ENCODE measurements at places on chromosomes 7 and 10. TPM values are rescaled to one million over a fixed set of nuclear protein-coding genes. Genes with fewer than 3 reads are reported as not detected.
A peak's percentile ranks its signal among the peaks of the same experiment; 100 is the strongest.

- no peak for DNase-seq
These were observed 131.3 kb downstream of the WDR11 start for GRCh38 chr10:120982507-120982906.

DNA sequence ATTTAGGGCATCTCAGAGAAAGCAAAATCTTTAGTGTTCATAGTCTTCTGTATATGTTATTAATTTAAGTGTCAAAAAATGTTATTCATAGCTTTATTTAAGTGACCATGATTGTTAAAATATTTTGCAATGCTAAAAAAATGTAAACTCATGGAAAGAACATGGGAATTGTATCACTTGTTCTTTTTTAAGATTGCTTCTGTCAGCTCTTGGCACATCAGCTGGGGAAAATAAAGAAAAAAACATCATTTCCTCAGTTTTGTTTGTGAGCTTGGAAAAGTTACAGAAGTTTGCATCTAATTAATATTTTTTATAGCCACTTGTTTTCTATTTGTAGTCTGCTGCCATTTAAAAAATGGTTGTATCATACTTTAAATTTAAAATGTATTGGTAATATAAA, 285.9 kb upstream of the CSTF2T start:
- no peak for DNase-seq

DNA sequence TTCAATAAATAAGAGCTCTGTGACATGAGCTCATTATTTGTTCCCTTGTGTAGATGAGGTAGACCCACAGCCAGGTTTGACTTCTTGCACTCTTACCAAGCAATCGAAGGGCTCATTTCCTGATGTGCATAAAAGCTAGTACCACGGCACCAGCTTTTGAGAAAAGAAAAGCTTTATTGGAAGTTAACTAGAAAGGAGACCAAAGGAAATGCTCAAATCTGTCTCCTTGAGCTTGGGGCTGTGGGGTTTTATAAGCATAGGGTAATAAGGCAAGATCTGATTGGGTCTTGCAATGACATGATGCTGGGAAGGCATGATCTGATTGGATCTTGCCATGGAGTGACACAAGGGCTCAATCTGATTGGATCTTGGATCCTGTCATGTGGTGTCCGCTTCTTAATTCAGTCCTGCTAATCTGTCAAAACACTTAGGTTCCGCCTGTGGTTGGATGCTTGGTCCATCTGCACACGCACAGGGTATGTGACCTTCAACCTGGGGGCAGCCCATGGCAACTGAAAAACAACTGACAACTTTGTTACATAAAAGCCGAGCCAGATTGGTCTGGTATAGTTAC, 47.8 kb upstream of the FRMD4A start:
- no peak for DNase-seq

- no peak for DNase-seq
These were observed 4.9 kb upstream of the KAT6B start for GRCh38 chr10:74821501-74821900.

DNA sequence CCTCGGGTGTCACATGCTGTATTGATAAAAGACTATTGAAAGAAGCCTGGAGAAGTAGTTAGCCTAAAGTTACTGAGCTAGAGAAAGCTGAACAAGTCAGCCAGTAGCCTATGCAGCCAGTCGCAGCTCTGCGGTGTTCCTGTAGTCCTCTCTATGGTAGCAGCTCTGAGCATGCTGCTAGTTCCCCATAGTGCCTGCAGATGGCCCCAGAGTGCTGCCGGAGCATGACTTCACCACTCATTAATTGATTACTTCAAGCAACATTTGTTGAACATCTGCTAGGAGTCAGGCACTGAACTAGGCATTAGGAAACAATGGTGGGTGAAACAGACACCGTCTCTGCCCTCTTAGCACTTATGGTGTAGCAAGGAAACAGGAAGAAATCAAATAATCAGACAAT, 422.7 kb downstream of the SORCS3 start:
- DNase-seq, result peak; percentile 38

Gene AKR1B1
- 85.1 TPM for total RNA-seq

Gene LRIT1
- total RNA-seq, result not detected

Data from dorsolateral prefrontal cortex (tissue), 122 donors.